SHP77 (cell line): ENCODE measurements at places on chromosomes 11 and 22.

- no peak for DNase-seq
Measured at GRCh38 chr11:843818-844692, 1.4 kb downstream of the TSPAN4 start.

DNA sequence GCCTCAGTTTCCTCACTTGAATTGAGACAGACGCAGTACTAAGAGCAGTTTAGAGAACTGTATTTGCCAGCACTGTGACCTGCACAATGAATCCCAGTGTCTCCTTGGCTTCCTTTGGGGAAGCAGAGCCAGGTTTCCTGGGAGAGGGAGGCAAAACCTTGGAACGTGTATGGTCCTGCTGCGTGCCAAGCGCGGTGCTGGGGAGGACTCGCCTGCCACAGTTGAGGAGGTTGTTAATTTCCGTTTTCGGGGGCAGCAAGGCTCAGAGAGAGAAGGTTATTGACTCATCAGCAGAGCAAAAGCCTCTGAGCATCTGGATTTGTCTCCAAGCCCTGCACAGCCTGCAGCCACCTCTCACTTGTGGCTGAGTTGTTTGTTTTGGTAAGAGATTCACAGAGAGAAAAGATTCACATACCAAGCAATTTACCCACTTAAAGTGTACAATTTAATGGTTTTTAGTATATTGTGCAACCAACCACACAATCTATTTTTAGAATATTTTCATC lies 10.8 kb downstream of the SYT12 start:
- DNase-seq = no peak

DNA sequence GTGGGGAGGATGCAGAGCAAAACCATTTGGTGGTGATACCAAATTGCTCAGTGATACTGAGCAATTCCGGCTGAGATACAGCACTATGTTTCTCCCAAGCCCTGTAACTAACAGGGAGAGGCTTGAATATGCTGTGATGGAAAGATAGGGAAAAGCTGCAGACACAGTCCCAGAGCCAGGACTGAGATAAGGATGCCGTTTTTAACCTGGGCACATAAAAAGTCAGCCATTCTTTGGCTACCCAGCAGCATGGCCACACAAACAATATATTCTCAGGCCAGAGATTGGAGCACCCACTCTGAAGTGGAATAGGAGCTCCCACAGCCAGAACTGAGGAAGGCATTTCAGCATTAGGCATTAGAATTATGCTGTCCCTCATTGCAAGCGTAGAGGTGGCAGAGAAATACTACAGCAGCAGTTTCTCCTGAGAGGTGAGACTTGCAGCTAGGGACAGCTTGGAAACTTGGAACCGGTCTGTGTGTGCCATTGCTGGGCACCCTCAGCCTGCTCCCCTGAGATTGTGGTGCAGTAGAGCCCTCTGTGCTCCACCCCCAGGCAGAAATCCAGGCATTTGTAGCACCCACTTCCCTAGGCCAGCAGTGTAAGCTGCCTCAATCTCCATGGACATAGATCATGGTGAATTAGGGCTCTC lies 346.5 kb downstream of the TMEM135 start:
- no peak for DNase-seq

DNA sequence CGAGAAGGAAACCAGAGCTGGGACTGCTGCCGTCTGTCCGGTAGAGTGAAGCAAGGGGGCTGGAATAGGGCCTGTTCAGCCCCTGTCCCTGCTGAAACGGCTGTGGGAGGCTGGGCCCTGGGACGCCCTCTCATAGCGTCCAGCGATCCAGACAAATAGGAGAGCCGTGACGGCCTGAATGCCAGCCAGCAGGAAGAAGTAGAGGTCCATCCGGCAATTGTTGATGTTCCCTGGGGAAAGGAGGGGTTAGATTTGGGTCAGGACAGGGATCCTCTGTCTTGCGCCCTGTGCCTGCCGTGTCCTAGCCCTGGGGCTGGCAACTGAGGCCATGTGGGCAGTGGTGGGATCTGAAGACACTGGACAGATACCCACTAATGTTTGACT lies 12.9 kb downstream of the TMEM132A start:
- no peak for DNase-seq

- DNase-seq = no peak
Measured at GRCh38 chr22:40410272-40410671, 39.9 kb downstream of the SGSM3 start.

DNA sequence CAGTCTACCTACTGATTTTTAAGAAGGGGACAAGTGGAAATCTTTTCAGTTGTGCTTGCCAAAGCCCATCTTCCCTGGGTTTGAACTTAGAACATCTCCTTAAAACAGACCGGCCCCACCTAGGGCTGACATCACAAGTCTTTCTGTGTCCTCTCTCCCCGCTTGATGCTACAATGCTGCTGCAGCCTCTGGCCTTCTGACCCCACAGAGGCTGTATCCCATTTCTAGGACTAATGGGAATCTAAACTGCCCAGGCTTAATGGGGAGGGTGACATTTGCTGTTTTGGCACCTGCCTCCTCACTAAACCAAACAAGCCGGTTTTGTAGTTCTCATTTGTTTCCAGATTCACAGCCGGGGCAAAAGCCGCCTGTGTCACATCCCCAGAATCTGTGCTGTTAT lies 121.3 kb upstream of the CADM1 start:
- peak; percentile 19 for DNase-seq

DNA sequence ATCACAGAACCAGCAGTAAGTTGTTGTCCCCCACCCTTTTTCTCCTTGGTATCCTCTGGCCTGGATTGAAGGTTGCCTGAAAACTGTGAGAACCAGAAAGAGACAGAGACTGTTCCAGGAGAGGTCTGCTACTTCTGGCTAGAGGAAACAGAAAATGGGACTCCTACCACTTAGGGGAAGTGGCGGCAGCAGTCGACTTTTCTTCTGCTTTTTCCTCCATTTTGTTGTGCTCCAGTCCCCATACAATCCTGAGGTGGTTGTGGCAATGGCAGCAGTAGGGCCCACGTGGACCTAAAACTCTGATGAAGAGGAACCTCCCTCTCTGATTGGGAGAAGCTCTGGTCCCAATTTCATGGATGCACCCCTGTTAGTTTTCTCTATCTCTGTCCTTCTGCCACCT lies 76.0 kb upstream of the SORL1 start:
- DNase-seq = no peak

DNA sequence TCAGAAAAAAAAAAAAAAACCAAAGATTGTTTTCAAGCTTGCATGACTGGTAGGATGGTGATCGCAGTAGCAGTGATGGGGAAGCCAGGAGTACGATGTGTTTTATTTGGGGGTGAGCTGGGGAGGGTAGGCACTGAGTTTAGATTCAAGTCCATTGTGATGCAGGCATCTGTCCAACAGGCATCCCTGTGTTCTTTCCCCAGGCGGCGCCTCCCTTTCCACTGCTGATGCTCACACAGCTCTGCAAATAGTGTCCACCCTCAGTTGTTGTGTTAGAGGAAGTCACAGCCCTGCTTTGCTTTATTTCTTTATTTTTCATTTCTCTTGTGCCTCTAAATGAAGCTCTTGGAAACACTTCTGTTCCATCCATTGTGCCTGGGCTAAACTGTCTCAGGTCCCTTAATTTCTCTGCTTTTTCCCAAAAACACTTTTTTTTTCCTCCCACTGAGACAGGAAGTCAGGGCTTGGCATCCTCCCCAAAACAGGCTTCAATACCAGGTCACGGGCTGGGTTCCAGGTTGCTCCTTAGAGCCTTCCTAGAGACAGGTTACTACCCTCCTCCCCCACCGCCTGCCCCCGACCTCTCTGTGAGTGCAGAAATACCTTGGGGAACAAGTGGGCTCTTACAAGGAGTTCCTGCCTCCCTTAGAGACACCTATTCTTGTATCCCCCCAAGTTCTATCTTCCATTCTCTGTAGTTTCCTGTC lies 38.6 kb upstream of the HSPA8 start:
- no peak for DNase-seq

GRCh38 chr22:25078591-25078990 lies 121.1 kb upstream of the CRYBB3 start:
- DNase-seq = no peak

GRCh38 chr11:22583963-22584492 lies 41.6 kb downstream of the FANCF start:
- no peak for DNase-seq

DNA sequence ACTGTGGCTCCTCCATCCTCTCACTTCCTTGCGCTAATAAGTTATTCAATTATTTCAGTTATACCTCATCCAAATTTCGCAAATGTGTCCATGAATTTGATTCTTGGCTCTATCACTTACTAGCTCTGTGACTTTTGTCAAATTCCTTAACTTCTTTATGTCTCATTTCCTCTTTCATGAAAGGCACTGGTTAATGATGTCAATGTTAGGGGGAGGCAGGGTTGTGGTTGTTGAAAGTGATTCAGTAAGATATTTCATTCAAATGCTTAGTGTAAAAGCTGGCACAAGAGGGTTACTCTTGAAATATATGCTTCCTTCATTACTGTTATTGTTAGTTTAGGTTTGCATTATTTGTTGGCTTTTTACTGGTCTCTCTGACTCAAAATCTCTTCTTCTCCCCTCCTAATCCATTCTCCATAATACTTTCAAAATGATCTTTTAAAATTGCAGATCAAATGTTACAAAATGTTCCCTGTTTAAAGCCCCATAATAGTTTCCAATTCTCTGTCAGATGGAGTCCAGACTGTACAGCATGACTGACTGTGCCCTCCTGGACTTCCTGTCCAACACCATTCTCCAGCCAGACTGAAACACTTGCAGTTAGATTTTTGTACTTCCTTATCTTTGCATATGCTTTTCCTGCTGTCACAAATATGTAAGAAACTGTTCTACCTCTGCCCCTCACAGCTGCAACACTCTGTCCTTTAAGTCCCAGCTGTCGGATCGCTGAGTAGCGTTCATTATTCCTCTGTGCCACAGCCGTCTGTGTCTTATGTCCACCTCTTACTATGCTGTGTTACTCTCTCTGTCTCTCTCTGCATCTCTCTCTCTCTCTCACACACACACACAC lies 510.6 kb upstream of the RAG2 start:
- DNase-seq = no peak
